ENCODE measurements at places on chromosomes 4 and X.

DNA sequence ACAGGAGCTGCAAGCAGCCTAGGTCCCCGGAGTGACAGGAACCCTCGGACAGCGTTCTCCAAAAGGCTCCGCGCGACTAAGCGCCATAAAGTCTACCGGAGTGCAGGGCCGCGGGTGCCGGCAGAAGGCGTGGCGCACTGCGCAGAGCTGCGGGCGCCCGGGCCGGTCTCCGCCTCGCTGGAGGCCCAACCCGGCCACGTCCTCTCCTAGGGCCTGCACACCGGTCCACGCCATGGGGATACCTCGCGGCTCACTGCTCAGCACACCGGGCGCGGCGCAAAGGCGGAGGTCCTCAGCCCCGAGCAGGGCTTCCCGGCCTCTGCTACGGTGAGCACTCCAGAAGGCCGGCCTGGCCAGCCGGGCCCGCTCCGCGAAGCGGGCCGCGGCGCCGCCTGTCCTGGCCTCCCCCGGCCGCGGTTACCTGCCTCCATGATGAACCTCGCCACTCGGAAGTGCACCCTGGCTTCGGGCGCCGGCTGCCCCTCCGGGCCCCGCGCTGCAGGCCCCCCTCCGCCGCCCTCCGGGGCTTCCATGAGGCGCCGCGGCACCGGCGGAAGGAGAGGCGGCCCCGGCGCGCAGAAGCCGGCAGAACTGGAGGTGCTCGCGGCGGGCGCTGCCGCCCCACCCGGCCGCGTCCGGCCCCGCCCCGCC lies at the start of gene CCNQ:
CCNQ (minus strand) TSS at position 599 of the 651 bp plus-strand sequence; CDS start at position 533, 66 bp downstream.
- DNase-seq: no peak

- no peak for DNase-seq
Measured at GRCh38 chr4:114890773-114891172, 222.6 kb downstream of the NDST4 start.

DNA sequence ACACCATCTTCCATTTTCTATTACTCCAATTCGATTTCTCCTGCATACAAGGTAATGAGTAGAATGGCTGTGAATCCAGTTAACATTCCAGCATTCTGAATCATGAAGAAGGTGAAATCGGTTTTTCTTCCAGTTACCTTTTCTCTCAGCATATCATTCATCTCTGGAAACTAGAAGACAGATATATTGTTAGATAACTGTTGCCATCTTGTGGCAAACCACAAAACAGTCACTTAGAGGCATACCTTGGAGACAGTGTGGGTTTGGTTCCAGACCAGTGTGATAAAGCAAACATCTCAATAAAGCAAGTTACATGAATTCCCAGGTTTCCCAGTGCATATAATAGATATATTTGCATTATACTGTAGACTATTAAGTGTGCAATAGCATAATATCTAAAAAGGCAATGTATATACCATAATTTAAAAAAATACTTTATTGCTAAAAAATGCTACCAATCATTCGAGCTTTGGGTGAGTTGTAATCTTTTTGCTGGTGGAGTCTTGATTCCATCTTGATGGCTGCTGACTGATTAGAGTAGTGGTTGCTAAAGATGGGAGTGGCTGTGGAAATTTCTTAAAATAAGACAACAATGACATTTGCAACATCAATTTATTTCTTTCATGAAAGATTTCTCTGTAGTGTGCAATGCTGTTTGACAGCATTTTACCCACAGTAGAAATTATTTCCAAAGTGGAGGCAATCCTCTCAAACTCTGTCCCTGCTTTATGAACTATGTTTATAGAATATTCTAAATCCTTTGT lies 82.1 kb downstream of the SLC39A8 start:
- no peak for DNase-seq

GRCh38 chr4:136725286-136726081 lies 806.8 kb downstream of the PCDH18 start:
- DNase-seq: no peak

- no peak for DNase-seq
Measured at GRCh38 chrX:39427492-39427891, 626.2 kb downstream of the MID1IP1 start.

DNA sequence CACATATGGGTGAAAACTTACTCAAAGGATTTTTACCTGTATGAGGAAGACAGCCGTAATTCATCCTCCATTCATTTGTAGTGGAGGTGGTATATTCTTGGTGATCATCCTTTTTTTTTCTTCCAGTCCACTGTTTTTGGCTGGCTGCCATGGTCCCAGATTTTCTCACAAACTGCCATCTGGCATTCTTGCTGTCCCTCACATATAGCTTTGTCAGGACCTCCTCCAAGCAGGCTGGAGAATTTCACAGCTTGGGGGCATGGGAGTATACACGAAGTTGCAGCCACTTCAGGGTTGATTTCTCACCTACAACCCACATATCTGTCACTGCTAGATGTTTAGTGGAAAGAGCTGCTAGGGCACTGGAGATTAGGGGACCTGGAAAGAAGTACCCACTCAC lies 401.0 kb downstream of the IL1RAPL1 start:
- DNase-seq: no peak

- no peak for DNase-seq
Measured at GRCh38 chrX:104929324-104929723, 291.2 kb downstream of the TEX13A start.

DNA sequence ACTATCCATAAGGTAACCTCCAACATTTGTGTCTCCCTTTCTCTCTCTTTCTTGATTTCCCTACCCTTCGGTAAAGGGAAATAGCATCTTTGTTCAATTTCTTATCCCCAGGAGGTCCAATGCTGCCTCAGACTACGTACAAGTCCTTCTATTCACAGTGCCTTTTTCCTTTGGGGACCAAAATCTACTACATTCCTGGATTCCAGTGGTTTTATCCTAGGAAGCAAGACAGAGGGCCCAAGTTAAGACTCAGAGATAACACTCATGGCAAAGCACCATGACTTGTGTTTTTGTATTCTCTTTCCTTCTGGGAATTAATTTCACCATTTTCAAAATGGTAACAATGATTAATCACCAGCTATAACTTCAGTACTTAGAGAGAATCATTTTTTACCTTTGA lies 10.6 kb downstream of the G3BP2 start:
- no peak for DNase-seq

GRCh38 chrX:146056511-146057081 lies 239.0 kb downstream of the SLITRK2 start:
- no peak for DNase-seq

- no peak for DNase-seq
Measured at GRCh38 chr4:15753786-15754185, 24.3 kb upstream of the CD38 start.

- DNase-seq: no peak
Measured at GRCh38 chr4:145939856-145940255, 1.2 kb upstream of the ZNF827 start.
